ENCODE measurements at places on chromosomes 13 and 19.

DNA sequence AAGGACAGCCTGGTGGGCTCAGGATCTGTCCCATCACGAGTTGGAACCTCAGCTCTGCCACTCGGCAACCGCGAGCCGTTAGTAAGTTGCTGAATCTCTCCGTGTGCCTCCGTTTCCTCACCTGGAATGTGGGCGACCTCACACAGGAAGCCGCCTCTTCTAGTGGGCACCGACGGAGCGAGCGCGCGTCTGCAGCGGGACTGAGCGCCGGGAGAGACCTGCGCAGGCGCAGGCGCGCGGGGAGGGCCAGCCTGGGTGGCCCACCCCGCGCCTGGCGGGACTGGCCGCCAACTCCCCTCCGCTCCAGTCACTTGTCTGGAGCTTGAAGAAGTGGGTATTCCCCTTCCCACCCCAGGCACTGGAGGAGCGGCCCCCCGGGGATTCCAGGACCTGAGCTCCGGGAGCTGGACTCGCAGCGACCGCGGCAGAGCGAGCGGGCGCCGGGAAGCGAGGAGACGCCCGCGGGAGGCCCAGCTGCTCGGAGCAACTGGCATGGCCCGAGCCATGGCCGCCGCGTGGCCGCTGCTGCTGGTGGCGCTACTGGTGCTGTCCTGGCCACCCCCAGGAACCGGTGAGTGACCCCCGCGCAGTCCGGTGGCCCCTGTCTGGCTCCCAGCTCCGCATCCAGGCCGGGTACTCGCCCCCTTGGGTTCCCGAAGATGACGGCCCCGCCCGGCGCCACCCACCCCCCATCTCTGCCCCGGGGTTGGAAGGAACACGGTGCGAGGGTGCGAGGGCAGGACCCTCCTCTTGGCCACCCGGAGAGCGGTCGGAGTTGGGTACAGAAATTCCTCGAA is at the start of gene PVR:
Gene PVR, plus strand, starts transcription at position 306 of the 797 bp plus-strand sequence. Its CDS starts 187 bp downstream, at position 493.
- peak; percentile 74 for ATAC-seq

GRCh38 chr13:41641429-41641828 is 184.1 kb downstream of the RGCC start:
- peak; percentile 79 for ATAC-seq

- no peak for ATAC-seq
These were observed 498.6 kb downstream of the KCTD12 start for GRCh38 chr13:76387566-76387965.

DNA sequence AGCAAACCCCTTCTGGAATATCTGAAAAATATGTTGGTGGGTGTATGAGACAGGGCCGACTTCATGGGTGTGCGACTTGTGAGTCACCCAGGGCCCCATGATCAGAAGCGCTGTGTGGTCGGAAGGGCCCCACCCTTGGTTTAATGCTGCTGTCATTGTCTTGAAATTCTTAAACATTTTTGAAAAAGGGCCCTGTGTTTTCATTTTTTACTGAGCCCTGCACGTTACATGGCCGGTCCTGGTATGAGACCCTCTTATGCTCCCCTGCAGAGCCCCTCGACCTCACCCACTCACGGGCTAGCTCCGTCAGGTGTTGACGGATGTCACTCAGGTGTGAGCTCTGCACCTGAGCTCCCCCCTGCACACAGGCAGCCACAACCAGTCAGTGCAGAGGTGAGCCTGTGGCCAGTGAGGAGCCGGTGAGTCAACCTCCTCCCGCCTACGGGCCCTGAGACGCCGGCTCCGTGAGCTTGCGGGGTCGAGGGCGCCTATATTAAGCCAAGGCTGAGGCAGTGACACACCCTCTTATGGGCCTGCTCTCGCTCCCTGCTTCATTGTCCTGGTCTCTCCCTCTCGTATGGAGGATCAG is 27.7 kb downstream of the GADD45B start:
- peak; percentile 91 for ATAC-seq

GRCh38 chr13:25912961-25913360 is 138.9 kb downstream of the SHISA2 start:
- no peak for ATAC-seq

All from motor neuron (in vitro differentiated cells).